ENCODE measurements at places on chromosomes 5 and 9.

GRCh38 chr5:67873935-67874334 lies 341.6 kb upstream of the PIK3R1 start:
- no peak for DNase-seq

DNA sequence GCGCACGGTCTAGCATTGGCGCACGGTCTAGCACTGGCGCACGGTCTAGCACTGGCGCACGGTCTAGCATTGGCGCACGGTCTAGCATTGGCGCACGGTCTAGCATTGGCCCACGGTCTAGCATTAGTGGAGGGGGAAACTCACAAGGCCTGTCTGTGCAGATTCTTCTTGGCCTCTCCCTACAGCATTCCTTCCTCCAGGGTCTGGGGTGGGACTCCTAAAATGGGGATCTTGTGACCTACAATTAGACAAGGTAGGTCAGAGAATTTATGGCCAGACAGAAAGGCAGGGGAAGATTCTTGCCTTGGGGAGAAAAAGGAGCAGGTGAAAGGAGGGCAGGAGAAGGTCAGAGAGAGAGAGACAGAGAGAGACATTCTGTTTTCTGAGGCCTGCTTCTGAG lies 5.4 kb upstream of the GBGT1 start:
- no peak for DNase-seq

GRCh38 chr9:88680041-88680440 lies 145.1 kb downstream of the NXNL2 start:
- DNase-seq = no peak

- DNase-seq = no peak
These were observed 38.9 kb downstream of the EXD3 start for GRCh38 chr9:137383784-137384756.

DNA sequence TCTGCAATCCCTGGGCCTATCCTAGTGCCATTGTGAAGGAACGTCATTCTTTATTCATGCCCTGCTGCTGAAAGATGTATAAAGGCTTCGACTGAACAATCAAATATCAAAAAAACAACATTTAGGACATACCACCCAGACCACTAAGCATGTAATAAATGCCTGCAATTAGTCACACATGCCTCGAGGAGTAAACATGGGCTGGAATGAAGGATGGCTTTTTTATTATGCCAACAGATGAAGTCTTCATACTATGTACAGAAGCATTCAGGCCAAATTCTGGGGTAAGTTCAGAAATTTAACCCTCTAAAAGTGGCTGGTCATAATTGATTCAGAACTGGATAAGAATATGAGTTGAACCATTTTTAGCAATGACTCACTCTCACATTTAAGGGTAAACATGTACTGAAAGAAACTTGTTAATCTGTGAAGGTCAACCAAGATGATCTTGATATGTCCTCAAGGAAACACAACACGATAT lies 38.1 kb downstream of the FAM240B start:
- no peak for DNase-seq

- DNase-seq = no peak
These were observed 89.5 kb upstream of the FAM120A start for GRCh38 chr9:93361995-93362394.

DNA sequence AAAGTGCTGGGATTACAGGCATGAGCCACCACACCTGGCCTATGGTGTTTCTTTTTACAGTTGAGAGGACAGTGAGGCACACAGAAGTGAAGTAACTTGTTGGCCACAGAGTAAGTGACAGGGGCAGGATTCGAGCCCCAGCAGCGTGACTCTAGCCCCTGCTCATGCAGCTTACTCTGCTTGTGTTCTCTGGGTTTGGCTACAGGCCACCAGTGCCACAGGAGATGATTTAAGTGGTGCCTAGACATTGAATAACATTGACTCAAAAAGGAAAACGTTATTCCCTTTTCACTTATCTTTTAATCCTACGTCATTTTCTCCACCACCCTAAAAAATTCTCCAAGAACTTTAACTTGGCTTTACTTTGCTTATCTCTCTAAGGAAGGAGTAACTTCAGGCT lies 61.4 kb downstream of the SNX24 start:
- no peak for DNase-seq

GRCh38 chr9:76023715-76024195 lies 133.3 kb downstream of the PCSK5 start:
- no peak for DNase-seq

- no peak for DNase-seq
These were observed 734 bp downstream of the SKP1 start for GRCh38 chr5:134175921-134176510.

GRCh38 chr5:149392718-149393117 lies 13.6 kb upstream of the IL17B start:
- DNase-seq = no peak

GRCh38 chr5:116766470-116766947 lies 191.9 kb upstream of the SEMA6A start:
- DNase-seq = no peak

DNA sequence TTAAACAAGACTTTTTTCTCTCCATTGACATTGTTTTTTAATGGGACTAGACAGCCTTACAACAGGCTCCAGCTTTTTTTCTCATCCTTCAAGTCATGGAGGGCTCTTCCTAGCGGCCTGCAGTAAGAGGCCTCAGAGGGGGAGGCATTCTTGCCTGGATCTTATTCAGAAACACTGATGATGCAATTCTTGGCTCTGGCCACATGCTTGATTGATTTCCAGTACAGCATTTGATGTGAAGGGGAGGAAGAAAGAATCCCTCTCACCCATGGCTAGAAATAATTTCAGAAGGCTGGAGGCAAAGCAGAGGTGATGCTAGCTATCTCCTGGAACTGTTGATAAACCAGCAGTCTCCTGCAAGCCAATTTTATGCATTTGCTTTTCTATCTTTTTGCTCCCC lies 324.8 kb downstream of the PRELID2 start:
- DNase-seq = no peak

DNA sequence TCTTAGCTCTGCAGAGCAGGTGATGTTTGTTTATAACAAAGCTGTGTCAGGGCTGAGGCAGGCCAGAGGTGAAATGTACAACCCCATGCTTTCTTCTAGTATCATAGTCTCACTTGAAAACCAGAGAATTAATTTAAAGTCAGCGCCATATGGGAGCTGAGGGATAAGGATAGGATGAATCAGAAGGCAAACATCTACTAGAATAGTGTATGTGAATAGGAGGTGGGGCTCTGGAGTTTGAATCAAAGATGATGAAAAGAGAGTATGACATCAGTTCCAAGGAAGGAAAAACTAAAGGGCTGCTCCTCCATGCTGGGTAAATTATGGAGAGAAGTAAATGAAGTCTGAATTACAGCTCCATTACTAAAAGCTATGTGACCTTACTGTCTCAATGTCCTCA lies 441.5 kb downstream of the RASEF start:
- no peak for DNase-seq

DNA sequence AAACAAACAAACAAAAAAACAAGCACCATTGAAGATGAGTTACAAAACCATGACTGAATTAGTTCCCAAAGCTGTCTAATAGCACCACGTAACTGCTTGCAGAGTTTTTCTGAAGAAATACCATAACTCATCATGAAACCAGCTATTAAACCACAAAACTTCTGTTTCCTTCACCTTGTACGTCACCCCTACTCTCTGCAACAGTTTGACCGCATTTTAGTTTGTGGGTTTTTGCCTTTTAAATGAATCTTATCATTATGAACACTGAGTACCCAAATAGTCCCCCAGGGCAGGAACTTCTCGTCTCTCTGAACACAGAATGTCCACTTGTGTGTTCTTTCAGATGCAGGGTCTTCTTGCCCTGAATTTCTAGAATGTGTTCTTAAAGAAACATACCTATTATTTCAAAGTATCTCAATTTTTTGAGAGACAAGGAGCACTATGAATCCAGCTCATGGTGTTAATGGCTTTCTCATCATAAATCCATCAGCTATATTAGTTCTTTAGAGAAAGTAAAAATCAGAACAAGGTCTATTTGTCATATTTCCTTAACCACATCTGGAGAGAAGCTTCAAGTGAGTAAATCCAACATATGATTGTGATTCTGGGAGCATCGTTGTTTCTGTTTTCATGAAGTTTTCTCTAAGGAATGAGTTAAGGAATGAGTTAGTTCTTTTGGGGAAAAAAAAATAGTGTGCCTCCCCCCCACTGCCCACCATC lies 210.6 kb downstream of the AUH start:
- no peak for DNase-seq

DNA sequence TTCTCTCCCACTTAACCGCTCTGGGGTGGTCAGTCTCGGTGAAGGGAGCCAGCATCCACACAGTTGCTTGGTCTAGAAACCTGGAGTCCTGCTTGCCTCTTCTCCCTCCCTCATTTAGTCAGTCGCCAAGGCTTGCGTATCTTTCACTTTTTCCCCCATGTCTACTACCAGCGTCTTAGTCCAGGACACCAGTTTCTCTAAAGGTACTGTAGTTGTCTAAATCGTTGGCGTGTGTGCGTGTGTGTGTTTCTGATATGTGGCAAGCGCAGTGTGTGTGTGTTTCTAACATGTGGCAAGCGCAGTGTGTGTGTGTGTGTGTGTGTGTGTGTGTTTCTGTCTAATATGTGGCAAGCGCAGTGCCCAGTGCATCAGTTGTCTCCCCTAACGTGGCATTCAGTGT lies 641 bp downstream of the ATP6V1G1 start:
- DNase-seq = no peak

DNA sequence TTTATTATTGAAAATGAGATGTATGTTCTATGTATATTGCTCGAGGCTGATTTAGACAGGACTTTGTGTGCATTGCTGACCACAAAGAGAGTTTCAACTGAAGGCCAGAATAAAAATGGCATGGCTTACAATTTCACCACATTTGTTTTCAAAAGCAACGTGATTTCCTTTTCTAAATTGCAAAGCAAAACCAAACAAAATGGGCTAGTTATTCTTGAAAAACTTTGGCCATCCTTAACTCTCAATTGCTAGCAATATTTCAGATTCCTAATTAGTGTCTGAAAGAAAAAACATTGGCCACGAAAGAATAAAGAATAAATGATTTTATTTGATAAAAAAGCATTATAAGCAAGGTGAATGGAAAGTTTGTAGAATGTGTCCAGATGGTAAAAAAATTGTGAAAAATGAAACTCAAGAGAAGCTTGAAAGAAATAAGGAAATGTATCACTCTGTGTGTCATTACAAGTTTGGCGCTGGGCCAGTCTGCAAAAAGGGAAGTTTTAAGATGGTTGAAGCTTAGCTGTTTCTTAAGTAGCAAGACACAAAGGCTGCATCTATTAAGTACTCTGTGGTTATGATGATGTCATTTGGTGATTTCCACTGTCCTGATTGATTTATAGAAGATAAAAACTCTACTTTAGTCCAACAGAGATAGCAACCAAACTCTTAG lies 89.2 kb upstream of the PRLR start:
- DNase-seq = no peak

- no peak for DNase-seq
These were observed 54.2 kb downstream of the SLCO4C1 start for GRCh38 chr5:102241809-102242421.

GRCh38 chr5:176396330-176396729 lies 7.8 kb downstream of the HIGD2A start:
- no peak for DNase-seq

DNA sequence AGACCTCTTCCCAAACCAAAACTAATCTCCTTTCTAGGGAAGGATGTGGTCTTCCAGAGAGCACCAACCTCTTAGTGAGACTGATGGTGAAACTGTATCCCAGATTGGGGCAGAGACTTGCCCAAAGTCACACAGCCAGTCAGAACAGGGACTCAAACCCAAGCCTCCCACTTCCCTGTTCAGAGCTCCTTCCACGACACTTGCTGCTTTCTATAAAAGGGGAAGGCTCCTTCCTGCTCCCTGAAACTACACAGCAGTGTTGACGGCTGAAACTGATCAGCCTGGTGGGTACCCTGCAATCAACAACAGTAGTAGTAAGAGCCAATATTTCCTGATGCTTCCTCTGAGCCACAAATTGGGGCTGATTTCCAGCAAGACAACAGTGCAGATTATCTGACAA lies 1.5 kb downstream of the TOR2A start:
- DNase-seq = no peak

DNA sequence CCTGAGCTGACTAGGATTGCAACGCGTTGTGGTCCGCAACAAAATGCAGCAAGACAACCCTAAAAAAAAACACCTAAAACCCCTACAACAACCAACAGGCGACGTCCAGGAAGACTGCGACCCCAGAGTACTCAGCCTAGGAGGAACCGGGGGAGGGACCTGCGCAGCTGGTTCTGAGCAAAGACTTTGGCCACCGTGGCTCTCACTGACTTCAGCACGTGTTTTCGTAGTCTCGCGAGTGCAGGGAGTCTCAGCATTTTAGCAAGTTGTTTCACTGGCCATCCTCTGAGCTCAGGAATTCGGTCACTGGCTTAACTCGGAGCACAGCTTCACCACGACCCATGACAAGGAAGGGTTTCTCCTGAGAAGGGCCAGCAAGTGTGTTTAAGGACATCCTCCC lies 8.6 kb upstream of the ZDHHC11 start:
- DNase-seq = no peak

DNA sequence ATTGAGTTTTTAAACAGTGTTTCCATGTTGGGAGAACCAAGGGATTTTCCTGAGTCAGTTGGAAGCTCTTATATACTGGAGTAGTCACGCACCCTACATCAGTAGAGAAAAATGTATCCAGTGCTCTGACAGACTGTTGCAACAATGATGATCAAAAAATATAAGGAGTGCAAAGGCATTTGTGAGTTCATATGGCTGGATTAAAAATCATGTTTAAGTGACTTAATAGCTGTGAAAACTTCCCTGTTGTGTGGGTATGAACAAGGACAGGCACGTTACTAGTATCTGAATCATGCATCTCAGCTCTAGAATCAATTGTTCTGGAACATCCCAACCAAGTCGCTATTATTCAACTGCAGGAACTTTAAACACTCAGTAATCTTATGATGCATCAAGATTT lies 229.7 kb downstream of the ROR2 start:
- no peak for DNase-seq

- DNase-seq = no peak
These were observed 548.0 kb downstream of the CSNK1G3 start for GRCh38 chr5:124060011-124060410.

DNA sequence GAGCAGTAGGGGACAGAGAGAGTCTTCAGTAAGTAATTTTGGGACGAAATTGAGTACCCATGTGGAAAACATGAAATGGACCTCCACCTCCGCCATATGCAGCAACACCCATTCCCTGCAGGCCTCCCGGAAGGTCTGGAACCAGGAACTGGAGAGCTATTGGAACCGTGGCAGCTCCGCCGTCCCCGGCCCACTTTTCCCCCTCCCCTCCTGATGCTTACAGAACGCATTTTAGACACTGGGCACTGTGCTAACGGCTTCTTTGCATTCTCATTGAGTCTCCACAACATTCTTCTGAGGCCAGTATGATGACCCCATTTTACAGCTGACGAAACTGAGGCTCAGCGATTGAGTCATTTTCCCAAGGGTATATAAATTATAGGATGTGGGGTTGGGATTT lies 20.4 kb upstream of the ZBTB43 start:
- DNase-seq = no peak

GRCh38 chr5:139667730-139668063 lies 19.5 kb downstream of the CXXC5 start:
- no peak for DNase-seq
